Stimulated activated CD4-positive, alpha-beta T cell treated with anti-CD3 and anti-CD28 coated beads, TNF-alpha, amount 100 ng/mL, for 1 hour (primary cell): ENCODE measurements at places on chromosomes 4 and X.

GRCh38 chrX:119015407-119016237 lies 41.2 kb downstream of the LONRF3 start:
- DNase-seq, result peak; percentile 2

GRCh38 chr4:112060212-112060611 lies 85.0 kb upstream of the FAM241A start:
- DNase-seq, result no peak

DNA sequence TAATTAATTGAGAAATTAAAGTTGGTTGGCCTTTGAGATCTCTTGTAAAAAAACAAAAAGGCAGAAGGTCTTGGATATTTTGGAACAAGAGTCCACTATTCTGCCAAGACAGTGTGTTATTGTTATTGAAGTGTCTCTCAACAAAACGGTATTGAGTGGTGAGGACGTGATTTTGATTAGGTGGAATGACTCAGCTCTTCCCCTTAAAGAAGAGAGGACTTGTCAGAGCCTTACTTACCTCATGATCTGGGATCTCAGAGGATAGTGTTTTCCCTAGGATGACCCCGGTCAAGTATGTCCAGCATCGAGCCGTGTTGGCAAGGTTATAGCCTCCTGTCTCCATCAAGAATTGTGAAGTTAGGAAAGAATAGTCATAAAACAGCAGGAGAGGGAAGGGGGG lies 110.9 kb downstream of the HDAC8 start:
- DNase-seq, result no peak

- no peak for DNase-seq
Observed at GRCh38 chr4:94714365-94715160, 43.2 kb upstream of the BMPR1B start.

DNA sequence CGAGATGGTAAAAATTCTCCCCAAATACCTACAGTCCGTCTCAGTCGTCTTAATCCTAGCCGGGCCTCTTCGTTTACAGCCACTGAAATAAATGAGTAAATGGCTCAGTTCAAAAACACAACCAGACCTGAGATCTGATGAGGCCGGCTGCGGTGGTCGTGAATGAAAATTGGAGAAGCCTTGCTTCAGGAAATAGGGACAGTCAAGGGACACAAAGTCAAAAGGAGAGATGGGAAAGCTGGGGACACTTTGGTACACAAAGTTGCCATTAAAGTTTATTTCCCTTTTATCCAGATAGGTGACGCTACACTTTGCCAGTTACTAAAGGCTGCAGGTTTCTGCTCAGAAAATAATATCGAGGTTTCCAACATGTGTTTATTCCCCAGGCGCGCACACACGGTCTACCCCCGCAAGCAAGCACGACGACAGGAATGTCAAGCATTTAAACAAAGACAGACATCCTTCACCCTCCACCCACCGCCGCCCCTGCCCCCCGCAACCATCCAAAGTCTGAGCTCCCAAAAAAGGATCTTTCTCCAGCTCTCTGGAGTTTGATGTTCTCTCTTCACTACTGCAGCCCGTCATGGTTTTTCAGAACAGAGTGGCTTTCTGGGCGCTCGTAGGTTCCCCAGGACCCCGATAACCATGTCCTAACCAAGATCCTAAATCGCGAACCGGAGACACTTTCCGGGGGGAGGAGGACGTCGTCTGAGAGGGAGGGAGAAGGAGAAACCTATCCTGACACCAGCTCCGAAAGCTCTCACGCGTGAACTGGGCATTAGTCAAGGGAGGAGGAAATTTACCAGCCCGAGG lies 1.3 kb upstream of the PCDH7 start:
- DNase-seq, result no peak

DNA sequence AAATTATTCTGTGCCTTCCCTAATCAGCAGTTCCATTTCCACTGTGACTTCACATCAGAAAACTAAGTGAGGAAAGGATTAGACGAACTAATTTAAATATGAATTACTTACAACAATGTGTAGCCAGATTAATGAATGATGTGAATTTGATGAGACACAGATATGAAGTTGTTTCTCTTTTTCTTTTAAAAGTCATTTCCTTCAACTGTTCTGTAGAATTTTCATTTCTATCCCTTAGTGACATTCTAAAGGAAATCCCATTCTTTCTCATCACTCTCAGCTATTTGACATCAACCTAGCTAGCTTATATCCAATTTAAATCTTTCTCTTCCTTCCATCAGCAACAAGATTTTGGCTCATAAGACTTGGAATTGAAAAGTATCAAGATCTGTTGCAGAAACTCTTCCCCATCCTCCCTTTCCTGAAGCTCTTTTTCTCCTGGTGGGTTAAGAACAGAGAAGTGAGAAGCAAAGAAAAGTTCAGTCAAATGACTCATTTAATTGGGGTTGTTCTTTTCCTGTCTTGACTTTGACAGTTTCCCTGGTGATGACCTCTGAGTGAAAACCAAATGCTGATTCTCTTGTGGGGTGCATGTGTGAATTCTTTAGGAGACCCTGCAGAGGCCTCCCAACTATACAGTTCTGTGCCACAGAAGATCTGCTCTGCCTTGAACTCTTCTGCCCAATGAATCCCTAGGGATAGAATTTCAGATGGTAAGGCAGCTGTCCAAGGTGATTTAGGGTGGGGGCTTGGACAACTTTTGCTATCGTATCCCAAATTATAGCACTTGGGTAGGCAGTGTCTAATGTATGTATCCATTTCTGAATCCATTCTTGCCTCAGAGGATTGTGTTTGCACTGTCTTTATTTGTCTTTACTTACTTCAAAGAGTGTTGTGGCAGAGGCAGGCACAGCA lies 232.5 kb upstream of the GPRIN3 start:
- DNase-seq, result no peak

GRCh38 chr4:78710536-78710935 lies 65.6 kb upstream of the BMP2K start:
- no peak for DNase-seq

- no peak for DNase-seq
Observed at GRCh38 chr4:150136481-150136880, 58.2 kb downstream of the DCLK2 start.

GRCh38 chr4:158159718-158160094 lies 13.1 kb downstream of the GASK1B start:
- DNase-seq, result no peak

GRCh38 chr4:109572154-109572553 lies 12.1 kb downstream of the MCUB start:
- DNase-seq, result no peak

DNA sequence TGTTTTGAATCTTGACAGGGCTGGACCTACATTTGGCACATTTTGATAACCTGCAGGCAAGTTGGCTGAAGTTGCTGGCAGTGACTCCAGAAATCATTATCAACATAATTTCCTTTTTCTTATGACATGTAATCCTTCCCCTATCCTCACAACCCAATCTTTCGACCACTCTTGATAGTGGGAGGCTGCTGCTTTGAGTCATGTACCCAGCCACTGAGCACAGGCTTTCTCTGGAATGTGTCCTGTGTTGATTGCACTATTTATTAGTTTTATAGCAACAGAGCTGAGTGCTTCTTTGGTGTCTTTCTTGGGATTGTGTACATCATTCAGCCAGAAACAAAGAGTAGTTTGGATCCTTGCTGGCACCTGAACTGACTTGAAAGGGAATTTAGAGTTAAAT lies 183.1 kb upstream of the LEF1 start:
- no peak for DNase-seq

GRCh38 chr4:57154926-57155325 lies 44.7 kb upstream of the IGFBP7 start:
- no peak for DNase-seq

DNA sequence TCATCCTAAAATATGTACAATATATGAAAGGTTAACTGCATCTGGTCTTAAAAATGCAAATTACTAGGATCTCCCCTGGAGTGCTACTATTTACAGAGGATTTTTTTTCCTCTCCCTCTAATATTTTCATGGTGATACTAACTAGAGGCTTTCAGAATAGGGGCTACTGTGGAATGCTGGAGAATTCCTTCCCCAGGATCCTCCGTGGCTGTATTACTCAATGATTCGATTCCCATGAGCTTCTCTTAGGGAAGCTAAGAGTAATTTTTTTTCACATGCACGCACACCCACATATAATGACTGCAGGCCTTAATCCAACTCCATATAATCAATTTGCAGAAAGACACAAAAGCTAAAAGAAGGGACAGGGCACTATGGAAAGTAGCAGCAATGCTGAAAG lies 184.7 kb downstream of the ARHGAP6 start:
- no peak for DNase-seq

DNA sequence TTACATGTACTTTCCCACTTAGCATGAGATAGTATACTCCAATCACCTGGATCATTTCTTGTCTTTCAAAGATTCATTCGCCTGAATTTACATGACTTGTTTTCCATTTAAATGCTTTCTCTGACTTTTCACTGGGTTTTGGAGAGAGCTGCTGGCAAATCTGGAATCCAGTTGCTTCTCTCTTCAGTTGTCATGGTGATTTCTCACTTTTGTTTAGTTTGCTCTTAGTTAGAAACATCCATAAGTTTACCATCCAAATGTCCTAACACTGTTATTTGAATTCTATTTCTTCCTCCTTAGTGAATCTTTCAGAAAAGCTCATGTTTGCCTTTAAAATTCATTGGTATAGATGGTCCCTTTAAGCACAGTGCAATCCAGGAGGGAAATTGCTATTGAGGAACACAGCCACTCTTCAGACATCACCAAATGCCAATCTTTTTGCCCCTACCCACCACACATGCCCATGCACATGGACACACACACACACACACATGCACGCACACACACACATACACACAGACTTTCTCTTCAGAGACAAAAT lies 51.7 kb downstream of the REELD1 start:
- DNase-seq, result no peak

GRCh38 chr4:113979148-113979904 lies at the start of gene ARSJ:
Gene ARSJ (minus strand): TSS chr4:113979647. CDS start chr4:113978834, 813 bp downstream.
- DNase-seq, result no peak

DNA sequence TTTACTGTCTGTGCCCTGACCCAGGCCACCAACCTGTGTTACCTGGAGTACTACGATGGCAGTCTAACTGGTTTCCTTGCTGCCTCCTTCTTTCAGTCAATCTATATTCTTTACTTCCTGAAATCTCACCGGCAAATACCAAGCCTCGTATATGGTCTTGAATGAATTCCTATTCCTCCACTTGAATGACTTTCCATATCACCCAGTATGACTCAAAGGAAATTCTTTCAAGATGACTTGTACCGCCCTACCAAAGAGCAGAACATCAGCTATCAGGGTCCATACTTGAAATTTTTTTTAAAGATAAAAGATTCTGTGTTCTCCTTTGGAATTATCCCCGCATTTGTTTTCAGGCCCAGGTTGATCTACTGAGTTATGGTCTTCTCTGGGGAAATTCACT lies 378.0 kb downstream of the AFF2 start:
- no peak for DNase-seq

GRCh38 chr4:128528793-128529553 lies 241.4 kb upstream of the PGRMC2 start:
- no peak for DNase-seq

- no peak for DNase-seq
Observed at GRCh38 chrX:20225488-20225833, 41.2 kb downstream of the RPS6KA3 start.

GRCh38 chr4:181272422-181272821 lies 970.8 kb upstream of the TENM3 start:
- no peak for DNase-seq

DNA sequence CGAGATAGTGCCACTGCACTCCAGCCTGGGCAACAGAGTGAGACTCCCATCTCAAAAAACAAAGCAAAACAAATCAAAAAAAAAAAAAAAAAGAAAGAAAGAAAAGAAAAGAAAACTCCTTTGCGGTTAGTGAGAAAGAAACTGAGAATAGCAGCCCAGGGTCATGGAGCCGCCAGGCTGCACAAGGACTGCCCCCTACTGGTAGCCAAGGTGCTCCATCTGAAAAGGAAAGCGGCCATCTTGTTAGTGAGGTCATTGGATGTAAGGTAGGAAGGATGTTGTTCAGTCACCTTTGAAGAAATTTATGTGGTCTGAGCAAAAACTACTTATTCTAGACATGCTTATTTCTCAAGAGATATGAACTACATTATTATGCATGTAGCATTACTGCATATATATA lies 660.6 kb upstream of the TENM3 start:
- no peak for DNase-seq

DNA sequence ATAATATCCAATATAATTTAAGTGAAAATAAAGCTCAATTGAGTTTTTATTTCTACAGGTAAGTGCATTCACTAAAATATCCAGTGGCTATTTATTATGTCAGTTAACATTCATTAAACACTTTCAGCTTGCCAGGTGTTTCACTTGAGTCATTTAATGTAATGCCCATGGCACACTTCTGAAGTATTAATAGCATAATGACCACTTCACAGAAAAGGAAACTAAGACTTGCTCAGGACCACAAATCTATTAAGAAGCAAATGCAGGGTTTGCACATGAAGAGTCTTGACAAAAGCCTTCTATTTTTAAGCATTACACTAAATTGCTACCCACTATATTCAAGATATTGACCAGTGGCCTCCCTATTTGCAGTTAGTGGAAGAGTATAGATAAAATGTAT lies 612.7 kb downstream of the KCTD8 start:
- no peak for DNase-seq

DNA sequence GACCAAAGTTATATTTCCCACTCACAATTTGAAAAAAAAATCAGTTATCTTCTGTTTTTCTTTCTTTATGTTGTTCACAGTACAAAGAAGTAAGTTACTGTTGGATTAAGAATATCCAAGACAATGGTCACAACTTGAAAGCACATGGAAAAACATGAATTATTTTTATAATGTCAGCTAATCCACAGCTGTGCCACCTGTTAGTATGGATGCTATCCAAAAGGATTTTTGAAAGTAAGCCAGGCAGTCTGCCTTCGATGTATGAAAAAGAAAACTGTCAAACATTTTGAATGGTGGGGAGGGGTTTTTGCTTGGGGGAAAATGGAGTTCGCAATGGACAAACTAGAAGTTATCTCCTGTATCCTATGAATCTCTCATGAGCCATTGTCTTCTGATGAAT lies 6.2 kb downstream of the GPM6A start:
- DNase-seq, result no peak

- no peak for DNase-seq
Observed at GRCh38 chr4:84932462-84932861, 34.0 kb downstream of the WDFY3 start.

DNA sequence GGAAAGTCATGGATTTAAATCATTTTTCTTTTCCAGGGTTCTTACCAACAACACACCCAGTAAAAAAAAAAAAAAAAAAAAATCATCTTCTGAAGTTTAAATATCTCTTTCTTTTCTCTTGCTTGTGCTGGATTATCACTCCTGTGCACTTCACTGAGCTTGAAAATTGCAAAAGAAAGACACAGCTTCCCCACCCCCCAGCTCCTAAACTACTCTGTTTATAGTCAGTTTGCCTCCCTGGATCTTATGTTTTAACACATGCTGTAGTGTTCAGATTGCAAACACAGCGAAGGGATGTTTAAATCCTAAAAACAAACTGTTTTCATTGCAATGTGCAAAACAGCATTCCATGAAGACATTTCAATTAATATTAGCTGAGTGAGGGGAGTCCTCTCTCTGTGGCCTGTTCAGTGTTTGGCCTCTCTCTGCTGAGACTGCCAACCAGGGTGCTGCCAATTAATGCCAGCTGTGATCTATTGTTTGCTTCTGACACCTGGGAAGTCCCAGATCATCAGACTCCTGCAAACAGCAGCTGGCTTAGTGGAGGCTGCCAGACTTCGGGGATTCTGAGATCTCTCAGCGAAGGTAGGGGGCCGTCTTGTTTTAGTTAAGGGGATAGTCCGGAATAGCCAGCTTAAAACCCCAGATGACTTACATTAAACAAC lies 171.1 kb upstream of the PITX2 start:
- DNase-seq, result no peak

- no peak for DNase-seq
Observed at GRCh38 chr4:13922459-13922858, 294.9 kb upstream of the BOD1L1 start.
